ENCODE measurements at places on chromosomes 1 and 21.
A peak's percentile ranks its signal among the peaks of the same experiment; 100 is the strongest.

DNA sequence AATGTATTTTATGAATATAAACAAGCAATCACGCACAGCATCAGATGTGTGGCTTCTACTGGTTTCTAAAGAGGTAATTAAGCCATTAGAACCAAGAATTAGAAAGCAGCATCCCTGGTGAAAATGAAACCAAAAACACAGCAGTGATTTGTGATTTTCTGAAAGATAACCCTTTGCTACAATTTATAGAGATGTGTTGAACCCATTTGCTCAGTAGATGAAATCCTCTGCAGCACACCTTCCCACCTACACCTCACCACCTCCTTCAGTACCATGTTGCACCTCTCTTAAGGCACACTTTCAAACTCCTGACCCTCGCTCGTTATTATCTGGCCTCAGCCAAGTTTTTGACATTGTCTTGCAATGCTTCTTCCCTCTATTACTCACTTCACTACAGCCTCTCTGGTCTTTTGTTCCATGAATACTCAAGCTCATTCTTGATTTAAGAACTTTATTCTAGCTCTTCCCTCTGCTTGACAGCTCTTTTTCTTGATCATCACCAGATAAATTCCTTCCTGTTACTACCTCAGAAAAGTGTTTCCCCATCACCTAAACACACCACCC, 38.6 kb downstream of the NSL1 start:
- peak; percentile 26 for DNase-seq

- DNase-seq, result no peak
Observed at GRCh38 chr1:118201524-118201923, 16.5 kb upstream of the SPAG17 start.

- no peak for DNase-seq
Observed at GRCh38 chr1:20328201-20328600, 37.5 kb downstream of the VWA5B1 start.

DNA sequence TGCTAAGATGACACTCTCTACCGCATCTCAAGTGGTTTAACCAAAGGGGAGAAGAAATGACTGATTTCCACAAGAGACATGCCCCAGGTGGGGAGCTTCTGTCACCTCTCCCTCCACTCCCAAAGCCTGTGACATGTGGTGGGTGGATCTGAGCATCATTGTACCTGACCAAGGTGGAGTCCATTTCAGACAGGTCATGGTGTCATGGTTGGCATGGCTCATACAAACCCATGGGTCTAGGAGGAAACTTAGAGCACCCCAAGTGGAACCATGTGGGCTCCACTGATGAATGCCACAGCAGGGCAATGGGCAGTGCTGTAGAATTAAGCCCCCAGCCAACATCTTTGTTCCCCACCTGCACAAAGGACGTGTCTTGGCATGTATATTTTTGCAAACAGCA, 131.5 kb upstream of the EDN2 start:
- no peak for DNase-seq

DNA sequence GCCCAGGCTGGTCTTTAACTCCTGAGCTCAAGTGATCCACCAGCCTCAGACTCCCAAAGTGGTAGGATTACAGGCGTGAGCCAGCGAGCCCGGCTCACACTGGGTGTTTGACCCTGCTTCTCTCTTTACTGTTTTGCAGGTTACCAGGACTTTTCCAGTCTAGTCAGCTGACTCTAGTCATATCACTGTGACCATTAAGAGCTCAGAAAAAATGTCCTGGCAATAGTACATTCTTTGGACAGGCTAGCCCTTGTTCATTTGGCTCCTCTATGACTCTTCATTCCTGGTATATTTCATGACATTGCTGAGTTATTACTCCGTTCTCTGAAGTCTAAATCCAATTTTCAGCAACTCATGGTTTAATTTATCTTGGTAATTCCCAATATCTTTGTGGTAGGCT, 8.0 kb upstream of the CA6 start:
- no peak for DNase-seq

- DNase-seq, result no peak
Observed at GRCh38 chr21:37921091-37921490, 4.8 kb upstream of the KCNJ6 start.

- no peak for DNase-seq
Observed at GRCh38 chr1:245829194-245829593, 674.4 kb downstream of the KIF26B start.

GRCh38 chr1:119827010-119827409, 15.8 kb upstream of the REG4 start:
- no peak for DNase-seq

DNA sequence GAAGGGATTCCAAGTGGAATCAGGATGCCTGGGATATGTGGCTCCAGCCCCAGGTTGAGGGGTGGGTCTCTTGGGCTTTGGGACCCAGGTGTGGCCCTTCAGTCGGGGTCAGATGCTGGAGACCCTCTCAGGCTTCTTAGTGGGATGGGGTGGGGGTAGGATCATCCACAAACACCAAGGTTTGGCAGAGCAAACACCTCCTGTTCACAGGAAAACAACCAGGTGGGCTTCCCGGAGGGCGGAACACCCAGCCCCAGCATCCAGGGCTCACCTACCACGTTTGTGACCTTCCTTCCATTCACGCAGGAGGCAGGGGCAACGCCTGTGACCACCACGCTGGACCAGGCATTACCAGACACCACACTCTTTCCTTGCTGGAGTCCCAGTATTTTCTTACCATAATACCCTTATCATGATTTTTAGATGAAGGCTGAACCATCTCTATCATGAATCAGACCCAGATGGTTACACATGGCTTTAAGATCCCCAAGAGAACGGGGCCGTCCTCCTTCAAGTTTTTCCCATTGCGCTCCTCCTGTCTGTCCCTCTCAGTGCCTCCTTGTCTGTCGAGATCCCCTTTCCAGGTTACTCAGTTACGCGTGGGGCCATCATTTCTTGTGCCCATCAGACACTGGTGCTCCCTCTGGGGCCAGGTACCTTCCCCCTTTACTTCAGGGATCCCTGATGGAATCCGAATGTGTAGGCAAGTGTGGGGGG, 428.2 kb downstream of the NPHP4 start:
- no peak for DNase-seq

GRCh38 chr1:182563095-182563494, 26.0 kb downstream of the RNASEL start:
- DNase-seq, result no peak

DNA sequence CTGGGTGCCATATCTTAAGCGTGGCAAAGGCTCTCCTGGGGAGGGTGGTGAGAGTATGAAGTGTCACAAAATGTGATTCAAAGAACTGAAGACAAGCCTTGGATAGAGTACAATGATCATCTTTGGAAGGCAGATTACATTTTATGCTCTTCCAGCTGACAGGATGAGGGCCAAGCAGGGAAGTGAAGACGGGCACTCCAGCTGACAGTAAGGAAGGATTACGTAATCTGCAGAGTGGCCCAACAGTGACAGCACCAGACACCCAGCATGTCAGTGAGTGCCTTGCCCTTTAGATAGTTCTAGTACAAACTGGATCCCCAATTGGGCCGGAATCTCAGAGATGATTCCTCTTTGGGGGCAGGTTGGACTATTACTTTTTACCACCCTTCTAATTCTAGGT, 52.7 kb downstream of the UBE2T start:
- no peak for DNase-seq

GRCh38 chr1:174812016-174812415, 187.7 kb upstream of the CACYBP start:
- no peak for DNase-seq

- no peak for DNase-seq
Observed at GRCh38 chr1:54716299-54717047, 812 bp downstream of the TTC4 start.

DNA sequence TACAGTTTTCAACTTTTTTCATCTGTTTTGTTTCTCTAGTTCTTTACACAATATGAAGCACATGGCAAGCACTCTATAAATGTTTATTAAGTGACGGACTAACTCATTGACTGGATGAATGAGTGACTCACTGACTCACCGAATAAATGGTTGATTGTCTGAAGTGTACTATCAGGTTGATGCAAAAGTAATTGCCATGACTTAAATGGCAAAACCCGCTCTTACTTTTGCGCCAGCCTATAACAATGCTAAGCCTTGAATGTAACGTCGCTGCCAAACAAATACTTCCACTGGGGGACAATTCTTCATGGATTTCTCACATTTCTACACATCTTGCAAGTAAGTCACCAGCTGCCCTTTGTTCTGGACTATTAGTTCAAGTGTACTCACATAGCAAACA, 109.0 kb upstream of the KCTD3 start:
- DNase-seq, result no peak

GRCh38 chr21:38989745-38990423, 184.2 kb downstream of the ETS2 start:
- no peak for DNase-seq

DNA sequence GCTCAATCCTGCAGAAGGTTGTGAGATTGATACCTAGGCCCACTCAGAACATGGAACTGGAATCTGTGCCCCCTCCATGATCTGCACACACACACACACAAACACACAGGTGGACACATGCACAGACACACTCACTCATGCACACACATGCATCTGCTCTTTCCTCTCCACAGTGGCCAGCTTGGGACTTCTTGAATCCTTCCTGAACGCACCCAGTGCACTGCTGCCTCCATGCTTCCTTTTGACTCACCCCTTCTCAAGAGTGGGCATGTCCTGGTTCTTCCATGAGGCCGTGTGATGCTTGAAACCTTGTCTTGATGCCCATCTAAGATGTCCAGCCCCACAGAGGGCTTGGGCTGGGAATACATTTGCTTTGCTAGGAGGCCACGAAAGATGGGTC, 25.4 kb upstream of the TENT5C start:
- no peak for DNase-seq

DNA sequence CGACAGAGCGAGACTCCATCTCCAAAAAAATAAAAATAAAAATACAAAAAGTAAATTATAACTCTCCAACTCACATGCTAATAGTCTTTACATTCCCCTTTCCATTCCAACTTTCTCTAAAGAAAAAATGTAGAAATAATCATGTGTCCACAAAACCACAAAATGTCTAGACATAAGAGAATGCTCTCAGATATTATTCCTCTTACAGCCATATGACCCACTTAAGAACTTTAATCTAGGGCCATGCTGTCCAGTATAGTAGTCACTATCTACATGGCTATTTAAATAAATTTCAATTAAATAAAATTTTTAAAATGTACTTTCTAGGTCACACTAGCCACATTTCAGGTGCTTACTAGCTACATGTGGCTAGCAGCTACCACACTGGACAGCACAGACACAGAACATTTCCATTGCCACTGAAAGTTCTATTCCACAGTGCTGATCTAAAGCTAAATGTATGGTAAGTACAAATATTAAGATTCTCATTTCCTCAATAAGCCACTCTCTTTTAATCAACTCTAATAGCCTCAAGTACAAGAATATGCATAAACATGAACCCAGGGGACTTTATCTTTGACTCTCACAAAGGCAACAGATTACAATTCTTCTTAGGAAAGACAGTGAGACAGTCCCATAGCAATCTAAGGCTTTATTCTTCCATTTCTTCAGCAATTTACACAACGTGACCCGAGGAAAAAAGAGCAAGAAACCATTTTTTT, 138.6 kb downstream of the RERE start:
- DNase-seq, result no peak

DNA sequence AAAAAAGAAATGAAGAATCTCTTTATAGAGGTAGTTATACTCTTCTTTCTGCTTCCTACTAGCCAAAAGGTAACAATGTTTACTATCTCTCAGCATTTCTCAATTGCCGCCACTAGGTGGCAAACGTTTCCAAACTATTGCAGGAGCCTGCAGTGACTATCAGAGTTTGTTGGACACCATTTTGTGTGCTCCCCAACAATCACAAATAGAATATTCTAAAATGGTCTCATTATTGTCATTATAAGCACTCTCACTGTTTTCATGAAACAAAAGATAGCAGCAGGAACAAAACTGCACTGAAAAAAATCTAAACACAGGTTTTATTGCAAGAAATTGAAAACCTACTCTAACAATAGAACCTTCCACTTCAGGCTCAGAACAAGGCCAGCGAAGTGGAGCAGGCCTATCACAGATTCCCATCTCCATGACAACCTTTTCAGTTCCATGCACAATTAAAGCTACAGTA, 83.9 kb upstream of the PLPPR4 start:
- DNase-seq, result peak; percentile 42

- no peak for DNase-seq
Observed at GRCh38 chr21:35509001-35509704, 460.1 kb upstream of the RUNX1 start.

- DNase-seq, result no peak
Observed at GRCh38 chr1:95094923-95095322, 22.2 kb upstream of the ALG14 start.

DNA sequence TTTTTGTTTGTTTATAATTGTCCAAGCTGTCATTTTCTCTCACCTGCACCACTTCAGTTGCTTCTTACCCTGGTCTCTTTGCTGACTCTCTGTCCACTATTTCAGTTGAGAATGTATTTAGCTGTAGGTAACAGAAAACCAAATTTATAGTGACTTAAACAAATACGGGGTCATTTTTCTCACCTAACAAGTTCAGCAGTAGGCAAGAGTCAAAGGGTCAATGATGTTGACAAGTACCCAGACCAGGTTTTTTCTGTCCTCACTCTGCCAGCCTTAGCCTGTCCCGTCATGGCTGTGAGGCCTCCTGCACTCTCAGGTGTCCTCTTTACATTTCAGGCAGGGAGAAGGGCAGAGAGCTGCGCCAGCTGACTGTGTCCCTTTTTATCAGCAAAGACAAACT, 11.8 kb downstream of the RIIAD1 start:
- DNase-seq, result no peak

- DNase-seq, result no peak
Observed at GRCh38 chr1:9135073-9135836, 6.4 kb upstream of the GPR157 start.

DNA sequence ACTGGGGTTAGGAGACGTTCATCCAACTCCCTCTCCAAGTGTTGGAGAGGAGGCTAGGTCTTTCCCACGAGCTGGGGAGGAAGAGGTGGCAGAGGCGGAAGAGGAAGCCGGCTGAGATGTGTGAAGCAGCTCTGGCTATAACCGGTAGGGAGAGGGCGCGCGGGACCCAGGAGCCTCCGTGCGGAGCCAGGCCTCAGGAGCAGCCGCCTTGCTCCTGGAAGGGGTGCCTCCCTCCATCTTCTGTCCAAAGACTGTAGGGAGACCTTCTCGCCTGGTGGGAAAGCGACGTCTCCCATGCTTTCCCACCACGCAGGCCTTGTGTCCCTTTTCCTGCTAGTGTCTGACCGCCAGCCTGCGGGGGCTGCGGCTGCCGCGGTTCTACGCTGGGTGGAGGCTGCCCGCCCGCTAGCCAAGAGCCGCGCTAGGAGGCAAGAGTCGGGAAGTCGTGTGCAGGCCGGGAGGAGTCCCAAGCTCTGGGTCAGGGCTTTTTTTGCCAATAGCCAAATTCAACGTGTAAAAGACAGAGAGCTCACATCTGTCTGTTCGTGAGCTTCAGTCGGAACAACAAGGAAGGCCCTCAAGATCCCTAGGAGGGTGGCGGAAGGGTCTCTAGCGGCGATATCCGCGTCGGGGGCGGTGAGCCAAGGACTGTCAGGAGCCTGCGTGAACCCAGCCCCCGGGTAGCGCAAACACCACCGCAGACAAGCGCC, 8.4 kb upstream of the NBPF11 start:
- DNase-seq, result no peak

GRCh38 chr1:97488530-97488929, 432.3 kb downstream of the DPYD start:
- DNase-seq, result no peak

- no peak for DNase-seq
Observed at GRCh38 chr1:219445864-219446263, 167.0 kb downstream of the ZC3H11B start.

Data from CD4-positive, alpha-beta T cell treated with Interferon alpha-2 for 1 hour (primary cell).